Caudate nucleus (tissue), 63 donors: ENCODE measurements at places on chromosomes 6 and 20.

DNA sequence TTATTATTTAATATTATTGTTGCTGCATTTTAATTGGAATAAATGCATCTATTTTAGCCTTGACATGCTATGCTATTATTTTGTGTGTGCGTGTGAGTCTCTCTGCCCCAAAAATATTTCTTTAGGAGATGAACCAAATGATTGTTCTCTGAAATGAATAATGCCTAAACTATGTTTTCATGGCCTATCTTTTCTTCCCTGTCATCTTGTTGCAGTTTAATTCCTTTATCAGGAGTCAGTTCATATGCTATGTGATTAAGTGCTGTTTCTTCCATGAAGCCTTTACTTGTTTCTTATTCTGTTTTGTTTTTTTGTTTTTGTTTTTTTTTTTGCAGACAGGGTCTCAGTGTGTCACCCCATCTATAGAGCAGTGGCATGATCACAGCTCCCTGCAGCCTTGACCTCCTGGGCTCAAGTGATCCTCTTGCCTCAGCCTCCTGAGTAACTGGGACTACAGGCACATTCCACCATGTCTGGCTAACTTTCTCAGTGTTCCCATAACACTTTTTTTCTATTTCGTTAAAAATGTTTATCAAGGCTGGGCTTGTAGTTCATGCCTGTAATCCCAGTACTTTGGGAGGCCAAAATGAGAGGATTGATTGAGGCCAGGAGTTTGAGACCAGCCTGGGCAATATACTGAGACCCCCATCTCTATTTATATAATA lies 25.7 kb downstream of the TPX2 start:
- DNase-seq: no peak

- DNase-seq: no peak
Measured at GRCh38 chr6:82603871-82604270, 240.3 kb downstream of the TPBG start.

DNA sequence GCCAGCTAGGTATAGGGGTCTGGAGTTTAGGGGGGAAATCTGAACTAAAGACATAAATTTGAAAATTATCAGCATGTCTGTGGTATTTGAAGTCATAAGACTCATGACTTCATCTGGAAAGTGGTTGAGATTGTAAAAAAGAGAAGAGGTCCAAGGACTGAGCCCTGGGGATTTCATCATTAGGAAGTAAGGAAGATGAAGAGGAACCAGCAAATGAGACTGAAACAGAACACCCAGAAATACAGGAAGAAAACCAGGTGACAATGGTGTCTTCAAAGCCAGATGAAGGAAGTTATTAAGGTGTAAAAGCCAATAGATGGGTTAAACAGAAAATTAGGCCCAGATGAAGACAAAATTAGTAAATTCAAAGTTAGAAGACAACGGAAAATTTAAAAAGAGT lies 49.1 kb upstream of the UBR2 start:
- DNase-seq: no peak

DNA sequence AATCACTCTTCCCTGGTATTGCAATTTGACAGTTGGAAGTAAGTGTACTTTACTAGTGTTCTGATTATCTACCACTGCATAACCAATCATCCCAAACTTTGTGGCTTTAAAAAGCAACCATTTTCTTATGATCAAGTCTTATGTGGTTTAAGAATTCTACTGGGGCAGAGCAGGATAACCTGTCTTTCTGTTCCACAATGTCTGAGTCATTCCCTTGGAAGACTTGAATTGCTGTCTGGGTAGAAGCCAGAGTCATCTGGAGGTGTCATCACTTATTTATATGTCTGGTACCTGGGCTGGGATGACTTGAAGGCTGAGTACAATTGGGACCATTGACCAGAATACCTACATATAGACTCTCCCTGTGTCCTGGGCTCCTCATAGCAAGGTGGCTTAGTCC lies 644.3 kb downstream of the HDGFL1 start:
- no peak for DNase-seq

DNA sequence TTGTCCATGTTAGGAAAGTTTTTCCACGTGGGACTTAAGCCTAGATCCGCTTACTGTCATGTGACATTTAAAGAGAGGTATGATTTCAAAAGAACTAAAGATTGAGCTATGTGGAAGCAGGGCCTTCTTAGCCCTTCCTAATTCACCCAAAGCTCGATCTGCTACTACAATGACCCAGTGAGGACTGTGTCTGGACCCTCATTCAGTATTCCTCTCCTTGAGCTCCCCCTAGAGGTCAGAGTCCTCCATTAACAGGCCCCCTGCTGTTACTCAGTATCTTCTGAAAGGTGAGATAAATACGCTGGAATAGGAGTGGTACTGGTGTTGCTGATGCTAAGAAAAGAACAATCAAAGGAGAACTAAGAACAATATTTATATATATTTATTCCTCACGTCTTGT lies 414.0 kb downstream of the GJA1 start:
- peak; percentile 4 for DNase-seq

GRCh38 chr6:163351013-163351412 lies 63.5 kb upstream of the QKI start:
- no peak for DNase-seq

- DNase-seq: no peak
Measured at GRCh38 chr20:50959543-50960126, 1.0 kb downstream of the MOCS3 start.

DNA sequence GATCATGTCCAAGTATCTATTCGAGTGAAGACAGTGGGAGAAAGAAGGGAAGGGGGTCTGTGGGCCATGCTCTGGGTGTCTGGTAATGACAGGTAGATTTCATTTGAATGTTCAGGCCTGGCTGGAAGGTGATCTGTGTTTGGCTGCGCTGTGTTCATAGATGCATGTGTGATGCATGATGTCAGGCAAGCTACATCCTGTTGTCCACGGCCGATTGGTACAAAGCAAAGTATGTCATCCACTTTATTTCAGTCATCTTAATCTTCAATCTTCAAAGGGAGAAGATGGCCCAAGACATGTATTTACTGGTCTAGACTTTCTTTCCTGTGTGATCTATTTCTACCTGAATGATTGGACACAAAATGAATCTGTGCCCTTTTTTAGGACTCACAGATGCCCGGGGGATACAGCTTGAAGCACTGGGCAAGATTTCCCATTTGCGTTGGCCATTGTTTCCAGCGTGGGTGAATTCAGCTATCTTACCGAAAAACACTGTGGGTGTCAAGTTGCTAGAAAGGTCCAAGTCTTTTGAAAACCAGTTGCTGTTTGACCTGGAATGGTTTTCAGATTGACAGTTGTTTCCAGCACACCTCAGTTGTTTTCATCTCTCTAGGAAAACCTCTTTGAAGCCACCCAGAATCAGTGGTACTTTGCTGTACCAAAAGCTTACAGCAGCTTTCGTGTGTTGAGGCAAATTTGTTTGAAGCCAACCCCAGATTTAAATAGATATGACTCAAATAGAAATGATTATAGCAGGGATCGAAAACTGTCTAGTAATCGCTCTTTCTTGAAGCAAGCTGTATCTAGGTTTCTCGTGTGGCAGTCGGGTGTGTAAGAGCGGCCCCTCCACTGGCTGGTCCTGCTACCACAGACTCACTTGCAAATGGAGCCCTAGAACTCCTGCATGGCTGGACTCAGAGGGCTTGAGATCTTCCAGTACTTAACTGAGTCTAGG lies 27.2 kb downstream of the DUSP22 start:
- DNase-seq: no peak

DNA sequence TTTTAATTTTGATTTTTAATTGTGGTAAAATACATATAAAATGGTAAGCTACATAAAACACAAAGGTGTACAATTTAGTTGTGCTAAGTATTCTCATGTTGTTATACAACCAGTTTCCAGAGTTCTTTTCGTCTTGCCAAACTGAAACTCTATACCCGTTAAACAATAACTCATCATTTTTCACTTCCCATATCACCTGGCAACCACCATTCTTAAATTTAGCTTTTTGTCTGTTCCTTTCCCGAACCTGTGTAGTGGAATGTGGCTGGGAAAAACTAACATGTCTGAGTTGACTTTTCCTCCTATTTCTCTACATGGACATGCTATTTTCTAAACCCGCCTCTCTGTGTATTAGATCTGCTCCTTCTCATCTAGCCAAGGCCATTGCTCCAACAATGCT lies 27.6 kb downstream of the RPRD1B start:
- no peak for DNase-seq

GRCh38 chr6:36068586-36068985 lies 41.0 kb downstream of the MAPK14 start:
- DNase-seq: no peak

GRCh38 chr6:31615748-31616147 lies 714 bp downstream of the AIF1 start:
- no peak for DNase-seq

GRCh38 chr6:142950291-142950690 lies 5.3 kb upstream of the HIVEP2 start:
- DNase-seq: no peak

DNA sequence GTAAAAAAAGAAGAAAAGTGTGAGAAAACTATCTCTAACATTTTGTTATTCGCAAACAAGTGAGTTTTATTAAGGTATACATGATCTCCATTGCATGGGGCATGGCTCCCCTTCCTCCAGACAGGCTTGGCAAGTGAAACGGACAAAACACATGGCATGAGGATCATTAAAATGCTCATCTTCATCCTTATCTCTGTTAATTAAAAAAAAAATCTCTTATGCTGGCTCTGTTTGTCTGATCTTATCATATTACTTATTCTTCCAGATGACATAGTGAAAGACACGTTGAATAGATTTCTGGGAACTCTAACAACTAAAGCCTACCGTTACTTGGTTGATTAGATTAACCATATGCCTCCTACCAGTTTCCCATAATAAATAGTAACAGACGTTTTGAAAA lies 89.4 kb downstream of the CLVS2 start:
- DNase-seq: no peak
